ENCODE measurements at places on chromosomes 4 and X. TPM values are rescaled to one million over a fixed set of nuclear protein-coding genes. Genes with fewer than 3 reads are reported as not detected.

- no peak for DNase-seq
These were observed 808.3 kb downstream of the RPA4 start for GRCh38 chrX:97691901-97692455.

BMX gene
- 0.21 TPM for polyA plus RNA-seq

- DNase-seq = no peak
These were observed 568.8 kb downstream of the STIM2 start for GRCh38 chr4:27429364-27429871.

DNA sequence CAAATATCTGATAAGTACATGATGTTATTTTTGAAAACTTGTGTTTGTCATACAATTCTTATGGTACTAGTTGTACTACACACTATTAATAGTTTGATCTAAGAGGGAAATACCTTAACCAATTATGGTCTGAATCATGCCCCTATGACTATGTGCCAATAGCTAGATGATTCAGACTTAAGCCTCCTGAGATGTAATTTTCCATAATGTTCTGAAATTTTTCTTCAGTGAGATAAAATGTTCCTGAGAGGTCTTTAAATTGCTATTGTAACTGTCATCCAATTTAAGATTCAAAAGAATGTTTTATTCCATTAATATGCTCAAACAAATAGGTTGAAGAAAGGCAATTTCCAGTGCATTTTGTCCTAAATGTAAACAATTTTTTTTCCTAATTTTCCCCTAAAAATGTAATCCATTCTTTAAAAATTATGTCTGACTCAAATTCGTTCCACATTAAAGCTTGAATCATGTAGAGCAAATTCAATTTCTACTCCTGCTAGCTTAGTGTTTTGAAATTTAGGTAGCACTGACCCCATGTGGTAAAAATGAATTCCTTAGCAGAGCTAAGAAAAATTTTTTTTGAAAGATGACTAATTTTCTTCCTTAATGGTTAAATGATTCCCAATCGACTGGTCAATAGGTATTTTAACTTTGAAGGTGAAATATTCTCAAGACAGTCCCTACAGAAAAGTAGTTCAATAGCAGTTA is 49.1 kb downstream of the APOOL start:
- DNase-seq = no peak

- DNase-seq = no peak
These were observed 73.9 kb upstream of the DIPK2B start for GRCh38 chrX:45274576-45274975.

TCP11X2 gene
- 1.8 TPM for polyA plus RNA-seq

TRAM1L1 gene
- polyA plus RNA-seq = 16.7 TPM

ADAM29 gene
- 0.09 TPM for polyA plus RNA-seq

DNA sequence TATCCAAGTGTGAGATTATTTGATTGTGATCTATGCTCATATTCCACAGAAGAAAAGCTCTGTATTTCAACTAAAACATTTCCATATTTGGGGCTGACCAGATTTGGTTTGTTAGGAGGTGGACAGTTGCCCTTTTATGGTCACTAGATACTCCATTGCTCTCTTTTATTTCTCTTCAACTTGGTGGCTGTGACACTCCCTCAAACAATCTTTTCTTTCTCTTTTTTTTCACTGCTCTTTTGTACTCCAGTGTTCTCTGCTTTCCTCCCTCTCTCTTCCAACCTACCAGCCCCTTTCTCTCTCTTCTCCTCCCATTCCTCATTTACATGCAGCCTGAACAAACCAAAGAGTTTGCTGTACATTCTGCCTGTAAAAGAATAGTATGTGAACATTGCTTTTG is 48.8 kb downstream of the RBPJ start:
- DNase-seq = no peak

DNA sequence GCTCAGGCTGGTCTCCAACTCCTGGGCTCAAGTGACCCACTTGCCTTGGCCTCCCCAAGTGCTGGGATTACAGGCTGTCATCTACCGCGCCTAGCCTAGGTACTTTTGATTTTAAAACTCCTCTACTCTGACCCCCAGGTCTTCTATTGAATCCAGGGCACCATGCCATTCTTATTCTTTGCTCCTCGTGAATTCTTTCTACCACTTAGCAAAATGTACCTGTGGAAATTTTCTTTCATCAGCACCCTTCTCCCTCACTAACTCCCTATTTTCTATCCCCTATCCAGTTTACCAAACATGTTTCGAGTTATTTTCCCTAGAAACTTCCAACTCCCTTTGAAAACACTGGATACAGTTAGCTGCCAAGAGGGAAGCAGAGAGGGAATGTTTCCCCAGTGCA is 60.0 kb upstream of the RAPGEF2 start:
- no peak for DNase-seq

TEX13A gene
- not detected for polyA plus RNA-seq

KIF4A gene
- 17.0 TPM for polyA plus RNA-seq

DNA sequence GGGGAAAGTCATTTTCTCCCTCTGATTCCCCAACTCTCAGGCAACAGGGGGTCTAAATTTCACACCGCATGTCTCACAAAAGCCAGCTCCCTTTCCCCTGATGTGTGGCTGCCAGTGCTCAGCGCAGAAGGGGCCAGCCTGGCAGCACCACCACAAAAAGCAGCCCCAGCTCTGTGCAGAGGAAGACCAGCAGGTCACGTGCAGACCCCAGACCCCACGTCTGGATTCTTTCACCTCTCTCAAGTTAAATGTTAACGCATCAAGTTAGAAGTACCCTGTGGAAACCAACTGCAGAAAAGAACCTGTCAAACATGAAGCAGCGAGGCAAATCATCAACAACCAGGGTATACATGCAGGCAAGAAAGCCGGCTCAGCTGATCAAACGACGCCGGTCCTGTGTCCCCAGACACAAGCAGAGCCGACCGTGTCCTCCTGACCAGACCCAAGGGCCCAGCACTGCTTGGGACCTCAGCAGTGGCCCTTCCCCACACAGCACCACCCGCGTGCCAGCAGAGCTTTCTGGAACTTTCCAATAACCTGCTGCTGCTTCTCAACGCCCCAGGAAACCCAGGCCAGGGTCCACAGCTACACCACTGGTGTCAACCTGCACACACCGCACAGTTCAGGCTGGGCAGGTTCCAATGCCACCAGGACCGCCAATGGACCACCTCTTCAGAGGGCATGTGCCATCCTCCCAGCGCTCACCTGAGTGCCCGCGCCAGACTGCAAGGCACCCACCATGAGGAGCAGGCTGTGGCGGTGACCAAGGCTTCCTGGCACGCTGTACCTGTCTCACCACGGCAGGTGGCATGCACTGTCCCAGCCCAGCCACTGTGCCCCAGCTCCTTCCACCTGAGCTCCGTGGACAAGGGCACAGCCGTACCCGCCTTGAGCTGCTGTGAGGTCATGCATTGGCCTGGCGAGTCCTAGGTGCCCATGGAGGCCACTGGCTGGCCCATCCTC is 4.0 kb downstream of the LRPAP1 start:
- no peak for DNase-seq

GPR173 gene
- polyA plus RNA-seq = 24.2 TPM

- no peak for DNase-seq
These were observed 1.2 kb downstream of the P2RY10 start for GRCh38 chrX:78946178-78946931.

GRCh38 chr4:13166214-13166613 is 317.9 kb downstream of the RAB28 start:
- DNase-seq = no peak

NLRP2B gene
- 0.07 TPM for polyA plus RNA-seq

DNA sequence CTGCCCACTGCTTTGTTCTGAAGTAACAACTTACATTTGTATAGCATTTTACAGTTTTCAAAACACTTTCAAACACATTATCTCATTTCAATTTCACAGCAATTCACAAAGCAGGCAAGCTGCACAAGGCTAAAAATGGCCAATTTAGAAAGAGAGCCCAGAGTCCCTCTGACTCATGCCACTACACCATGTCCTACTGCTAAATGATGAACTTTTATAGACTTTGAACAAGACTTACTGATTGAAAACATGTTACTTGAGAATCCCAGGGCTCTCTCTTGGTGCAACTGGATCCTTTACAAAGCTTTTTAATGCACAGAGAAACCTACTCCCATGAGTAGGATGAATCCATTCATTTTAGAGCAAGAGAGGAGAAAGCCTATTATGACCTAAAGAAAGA is 5.8 kb upstream of the G3BP2 start:
- no peak for DNase-seq

DNA sequence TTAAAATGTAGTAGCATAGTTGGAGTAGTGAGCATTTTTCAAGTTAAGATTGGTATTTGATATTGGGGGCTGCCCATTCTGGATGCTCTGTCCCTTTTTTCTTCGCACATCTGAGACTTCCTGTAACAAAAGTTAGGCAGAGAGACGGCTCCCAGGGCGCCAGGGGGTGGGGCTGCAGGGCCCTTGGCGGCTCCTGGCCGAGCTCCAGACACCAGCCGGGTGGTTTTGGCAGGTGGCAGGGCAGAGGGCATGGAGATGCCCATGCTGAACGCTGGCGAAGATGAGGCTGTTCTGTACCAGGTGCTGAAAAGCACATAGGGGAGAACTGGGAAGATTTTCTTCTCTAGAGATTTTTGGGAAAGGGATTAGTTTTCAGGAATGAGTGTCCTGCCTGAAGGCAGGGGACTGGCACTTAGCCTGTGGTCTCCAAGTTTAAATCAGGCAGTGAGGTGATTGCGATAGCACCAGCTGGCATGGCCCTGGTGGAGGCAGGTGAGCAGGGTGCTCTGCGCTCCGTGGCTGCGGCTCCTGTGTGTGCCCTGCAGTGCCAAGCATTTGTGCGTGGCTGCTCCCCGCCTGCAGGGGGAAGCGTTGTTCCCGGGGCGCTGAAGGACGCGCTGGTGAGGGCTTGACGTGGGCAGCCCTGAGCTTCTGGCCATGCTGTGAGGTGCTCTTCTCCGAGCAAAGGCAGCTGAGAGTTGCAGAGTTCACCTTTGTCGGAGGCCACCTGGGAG is 23.6 kb upstream of the HGFAC start:
- no peak for DNase-seq

DNA sequence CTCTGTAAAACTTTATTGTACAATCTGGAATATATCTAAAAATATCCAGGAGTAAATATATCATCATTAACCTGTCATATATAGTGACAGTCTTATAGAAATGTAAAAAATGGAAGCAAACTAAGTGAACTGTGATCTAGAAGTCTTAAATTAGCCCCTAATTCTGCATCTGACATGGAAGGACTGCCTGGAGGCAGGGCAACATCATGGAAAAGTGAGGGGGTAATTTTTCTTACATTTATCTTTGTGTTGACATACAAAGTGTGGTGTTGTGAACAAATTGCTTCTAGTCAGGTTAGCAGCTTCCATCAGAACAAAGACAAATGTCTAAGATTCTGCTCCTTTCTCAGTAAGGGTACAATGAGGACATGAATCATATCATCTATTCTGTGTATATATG is 186.3 kb downstream of the C4orf33 start:
- DNase-seq = no peak

DNA sequence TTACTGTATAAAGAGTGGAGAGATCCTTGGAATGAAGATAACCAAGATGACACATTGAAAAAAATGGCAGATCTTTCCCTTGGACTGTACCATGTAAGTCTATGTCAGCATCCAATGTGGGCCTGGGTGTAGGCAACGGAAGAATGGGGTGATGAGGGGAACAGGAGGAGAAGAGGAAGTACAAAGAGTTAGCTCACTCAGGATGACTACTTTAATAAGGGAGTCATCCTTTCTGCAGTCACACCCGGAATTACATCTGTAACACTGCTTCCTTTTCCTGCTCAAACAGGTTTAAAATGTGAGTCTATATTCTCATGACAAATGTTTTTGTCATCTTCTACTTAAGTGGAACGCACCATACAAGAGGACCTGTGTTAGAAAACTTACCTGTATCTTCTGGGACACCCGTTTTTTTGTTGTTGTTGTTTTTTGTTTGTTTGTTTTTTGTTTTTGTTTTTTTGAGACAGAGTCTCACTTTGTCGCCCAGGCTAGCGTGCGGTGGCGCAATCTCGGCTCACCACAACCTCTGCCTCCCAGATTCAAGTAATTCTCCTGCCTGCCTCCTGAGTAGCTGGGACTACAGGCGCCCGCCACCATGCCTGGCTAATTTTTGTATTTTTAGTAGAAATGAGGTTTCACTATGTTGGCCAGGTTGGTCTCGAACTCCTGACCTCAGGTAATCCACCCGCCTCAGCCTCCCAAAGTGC is 18.0 kb downstream of the HPSE start:
- DNase-seq = no peak

F8A3 gene
- 7.6 TPM for polyA plus RNA-seq

DNA sequence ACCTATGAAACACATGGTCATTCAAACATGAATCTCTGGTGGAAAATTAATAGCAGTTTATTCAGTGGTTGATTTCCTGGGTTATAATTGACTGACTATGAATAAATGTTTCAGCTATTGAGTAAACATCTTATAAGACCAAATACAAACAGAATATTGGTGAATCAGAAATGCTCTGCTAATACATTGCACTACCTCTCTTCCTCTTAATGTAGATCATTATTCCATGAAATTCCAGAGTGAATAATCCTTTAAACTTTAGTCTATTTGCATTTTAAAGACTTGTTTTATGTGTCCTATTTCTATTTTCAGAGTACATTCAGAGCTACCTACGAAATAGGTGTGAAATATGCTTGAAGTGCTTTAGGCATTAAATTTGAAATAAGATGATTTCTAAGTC is 715.4 kb downstream of the ADGRL3 start:
- DNase-seq = no peak

PDHA1 gene
- polyA plus RNA-seq = 271 TPM

DNA sequence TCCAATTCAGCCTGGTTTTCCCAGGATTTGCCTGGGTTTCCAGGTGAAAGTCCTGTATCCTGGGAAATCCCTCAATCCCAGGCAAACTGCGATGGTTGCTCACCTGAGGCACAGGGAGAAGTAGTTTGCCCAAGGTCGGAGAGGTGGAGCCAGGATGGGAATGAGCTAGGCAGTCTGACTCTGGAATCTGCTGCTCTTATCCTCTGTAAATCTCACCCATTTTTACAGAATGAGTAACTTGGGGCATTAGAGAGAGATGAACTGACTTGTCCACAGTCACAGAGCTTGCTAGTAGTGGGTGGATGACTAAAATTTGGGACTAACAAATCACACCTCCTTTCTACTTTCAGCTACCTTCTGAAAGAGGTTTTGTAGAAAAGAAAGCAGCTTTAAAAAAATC is 9.8 kb upstream of the ARX start:
- DNase-seq = no peak

- DNase-seq = no peak
These were observed 47.5 kb downstream of the ZGRF1 start for GRCh38 chr4:112589206-112589605.

Data from renal pelvis (tissue), 12 donors.